Muscle of leg (tissue), 16 donors: ENCODE measurements at places on chromosomes 7 and 10. TPM values are rescaled to one million over a fixed set of nuclear protein-coding genes. Genes with fewer than 3 reads are reported as not detected.

GRCh38 chr10:49174261-49174925, 13.8 kb downstream of the TMEM273 start:
- H3K36me3 ChIP-seq: no peaks in the 10 kb centered on the region
- DNase-seq: no peak
- no peak overlapping the region for H3K27ac ChIP-seq
- no peaks in the 10 kb centered on the region for H3K27me3 ChIP-seq
- H3K4me3 ChIP-seq: no peak overlapping the region

DNA sequence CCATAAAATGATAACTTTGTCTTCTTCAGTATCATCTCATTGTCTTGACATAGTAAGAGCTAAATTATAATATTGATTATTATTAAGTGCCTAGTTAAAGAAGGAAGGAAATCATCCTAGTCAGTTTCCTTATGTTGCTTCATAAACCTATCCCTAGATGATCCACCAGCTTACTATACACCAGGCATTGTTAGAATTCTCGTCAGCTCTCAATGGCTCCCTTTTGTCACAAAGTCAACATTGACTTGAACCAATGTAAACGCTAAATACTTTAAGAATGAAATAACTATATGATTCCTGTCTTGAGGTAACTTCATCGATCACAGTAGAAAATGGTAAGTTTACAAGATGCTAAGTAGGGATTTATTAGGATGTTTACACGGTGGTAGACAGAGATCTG, 1162.9 kb downstream of the CNTNAP2 start:
- no peak overlapping the region for H3K27ac ChIP-seq
- H3K36me3 ChIP-seq: no peaks in the 10 kb centered on the region
- H3K4me3 ChIP-seq: no peak overlapping the region
- H3K4me1 ChIP-seq: no peaks in the 10 kb centered on the region
- DNase-seq: no peak

GRCh38 chr7:36982766-36983165, 258.5 kb upstream of the AOAH start:
- no peaks in the 10 kb centered on the region for H3K36me3 ChIP-seq
- H3K4me1 ChIP-seq: peaks cover 15% of the 10 kb centered on the region
- H3K27ac ChIP-seq: no peak overlapping the region
- H3K27me3 ChIP-seq: no peaks in the 10 kb centered on the region
- no peak for DNase-seq
- no peak overlapping the region for H3K4me3 ChIP-seq

DNA sequence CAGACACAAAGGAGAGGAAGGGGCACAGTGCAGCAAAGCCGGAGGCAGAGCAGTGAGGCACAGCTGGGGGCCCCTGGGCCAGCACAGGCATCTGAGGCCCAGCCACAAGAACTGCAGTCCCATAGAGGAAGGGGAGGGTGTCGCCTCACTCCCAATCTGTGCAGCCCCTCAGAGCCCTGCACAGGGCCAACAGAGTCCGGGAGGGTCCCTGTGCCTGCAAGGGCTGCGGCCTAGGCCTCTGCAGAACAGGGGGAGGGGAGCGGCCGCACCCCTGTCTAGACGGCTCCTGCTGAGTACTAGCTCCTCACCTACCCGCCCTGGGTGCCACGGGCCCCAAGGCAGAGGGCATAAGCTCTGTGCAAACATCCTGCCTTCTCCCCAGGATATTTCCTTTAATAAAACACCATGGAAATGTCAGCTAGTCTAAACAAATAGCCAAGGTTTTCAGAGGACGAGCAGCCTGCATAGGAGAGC, 32.4 kb upstream of the RET start:
- no peak for DNase-seq
- peaks cover 3% of the 10 kb centered on the region for H3K4me1 ChIP-seq

DNA sequence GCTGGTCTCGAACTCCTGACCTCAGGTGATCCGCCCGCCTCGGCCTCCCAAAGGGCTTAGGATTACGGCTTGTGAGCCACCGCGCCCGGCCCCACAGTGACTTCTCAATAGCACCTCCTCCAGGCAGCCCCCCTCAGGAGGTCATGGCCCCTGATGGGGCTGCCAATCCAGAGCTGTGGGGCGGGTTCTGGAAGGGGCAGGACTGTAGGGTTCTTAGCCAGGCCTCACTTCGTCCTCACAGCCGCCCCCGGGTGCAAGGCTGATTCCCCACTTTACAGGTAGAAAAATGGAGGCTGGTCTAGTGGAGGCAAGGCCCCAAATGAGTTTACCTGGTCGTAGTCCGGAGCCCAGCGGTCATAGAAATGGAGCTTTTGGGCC, 638 bp downstream of the METTL27 start:
- no peaks in the 10 kb centered on the region for H3K36me3 ChIP-seq
- peaks cover 2% of the 10 kb centered on the region for H3K27me3 ChIP-seq
- DNase-seq: no peak

- peaks cover 4% of the 10 kb centered on the region for H3K4me1 ChIP-seq
- H3K4me3 ChIP-seq: no peak overlapping the region
- H3K27ac ChIP-seq: peak overlapping the region; percentile 78
- no peaks in the 10 kb centered on the region for H3K27me3 ChIP-seq
- DNase-seq: peak; percentile 96
These were observed 186.7 kb upstream of the PLXDC2 start for GRCh38 chr10:19629567-19629966.

DNA sequence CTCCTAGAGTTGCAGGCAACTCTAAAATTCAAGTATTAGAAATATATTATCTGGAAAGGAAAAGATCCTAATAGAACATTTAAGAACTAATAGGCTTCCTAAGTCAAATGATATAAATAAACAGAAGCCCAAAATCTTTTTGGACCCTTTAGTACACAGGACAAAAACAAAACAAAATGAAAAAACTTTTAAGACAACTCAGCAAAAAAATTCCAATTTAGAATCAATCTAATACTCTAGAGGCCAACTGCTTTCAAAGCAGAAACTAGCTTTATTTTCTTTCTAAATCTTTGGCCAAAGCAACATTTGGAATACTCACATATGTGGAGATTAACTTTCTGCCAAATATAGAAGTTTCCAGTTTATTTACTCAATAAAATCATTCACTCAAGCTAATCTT, 65.2 kb downstream of the CALCR start:
- no peaks in the 10 kb centered on the region for H3K36me3 ChIP-seq
- H3K4me3 ChIP-seq: no peak overlapping the region
- peak; percentile 29 for DNase-seq
- no peak overlapping the region for H3K27ac ChIP-seq
- no peaks in the 10 kb centered on the region for H3K4me1 ChIP-seq

- no peak for DNase-seq
- H3K4me1 ChIP-seq: peaks cover 2% of the 10 kb centered on the region
- H3K36me3 ChIP-seq: no peaks in the 10 kb centered on the region
- H3K27me3 ChIP-seq: no peaks in the 10 kb centered on the region
- no peak overlapping the region for H3K27ac ChIP-seq
These were observed 187.4 kb downstream of the MGMT start for GRCh38 chr10:129654461-129654860.

DNA sequence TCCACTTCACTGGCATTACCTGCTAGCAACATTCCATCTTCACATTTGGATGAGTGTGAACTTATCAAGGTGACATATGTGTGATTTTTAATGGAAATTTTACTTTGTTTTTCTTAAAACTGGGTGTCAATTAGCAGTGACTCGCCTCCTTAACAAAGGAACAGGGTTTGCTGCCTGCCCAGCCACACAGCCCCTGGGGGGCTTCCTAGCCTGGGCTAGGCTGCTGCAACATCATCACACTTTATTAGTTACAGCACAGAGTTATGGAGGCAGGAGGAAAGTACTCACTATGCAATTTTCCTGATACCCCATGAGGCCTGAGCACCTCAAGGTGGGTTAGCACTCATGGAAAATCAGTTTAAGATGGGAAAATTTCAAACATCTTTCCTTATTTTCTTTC, 861.3 kb downstream of the NRG3 start:
- no peak overlapping the region for H3K27ac ChIP-seq
- DNase-seq: no peak
- no peaks in the 10 kb centered on the region for H3K27me3 ChIP-seq
- no peaks in the 10 kb centered on the region for H3K36me3 ChIP-seq
- no peak overlapping the region for H3K4me3 ChIP-seq

GRCh38 chr10:99828464-99828863, 46.0 kb downstream of the ABCC2 start:
- no peaks in the 10 kb centered on the region for H3K36me3 ChIP-seq
- DNase-seq: no peak
- no peak overlapping the region for H3K27ac ChIP-seq
- H3K27me3 ChIP-seq: no peaks in the 10 kb centered on the region
- no peaks in the 10 kb centered on the region for H3K4me1 ChIP-seq

DNA sequence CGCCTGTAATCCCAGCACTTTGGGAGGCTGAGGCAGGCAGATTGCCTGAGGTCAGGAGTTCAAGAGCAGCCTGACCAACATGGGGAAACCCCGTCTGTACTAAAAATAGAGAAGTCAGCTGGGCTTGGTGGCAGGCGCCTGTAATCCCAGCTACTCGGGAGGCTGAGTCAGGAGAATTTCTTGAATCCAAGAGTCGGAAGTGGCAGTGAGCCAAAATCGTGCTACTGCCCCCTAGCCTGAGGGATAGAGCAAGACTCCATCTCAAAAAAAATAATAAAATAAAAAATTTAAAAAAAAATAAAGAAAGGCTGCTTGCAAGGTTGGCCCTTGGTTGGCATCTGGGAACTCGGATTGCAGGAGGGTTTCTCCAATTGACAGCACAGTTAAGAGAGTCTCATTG, 221.6 kb downstream of the DGKI start:
- no peaks in the 10 kb centered on the region for H3K27me3 ChIP-seq
- no peak overlapping the region for H3K4me3 ChIP-seq
- DNase-seq: no peak
- H3K27ac ChIP-seq: no peak overlapping the region
- no peaks in the 10 kb centered on the region for H3K36me3 ChIP-seq

DNA sequence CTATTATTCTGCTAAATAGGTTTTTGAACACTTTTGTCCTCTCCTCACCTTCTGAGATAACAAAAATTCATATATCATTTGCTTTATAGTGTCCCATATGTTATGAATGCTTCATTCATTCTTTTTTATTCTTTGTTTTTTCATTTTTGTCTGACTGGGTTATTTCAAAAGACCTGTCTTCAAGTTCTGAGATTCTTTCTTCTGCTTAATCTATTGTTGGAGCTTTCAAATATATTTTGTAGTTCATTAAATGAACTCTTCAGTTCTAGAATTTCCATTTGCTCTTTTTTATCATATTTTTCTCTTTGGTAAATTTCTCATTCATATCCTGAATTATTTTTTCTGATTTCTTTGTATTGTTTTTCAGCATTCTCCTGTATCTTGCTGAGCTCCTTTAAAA, 53.1 kb upstream of the SCIN start:
- H3K36me3 ChIP-seq: no peaks in the 10 kb centered on the region
- no peaks in the 10 kb centered on the region for H3K4me1 ChIP-seq
- H3K4me3 ChIP-seq: no peak overlapping the region
- H3K27me3 ChIP-seq: no peaks in the 10 kb centered on the region

DNA sequence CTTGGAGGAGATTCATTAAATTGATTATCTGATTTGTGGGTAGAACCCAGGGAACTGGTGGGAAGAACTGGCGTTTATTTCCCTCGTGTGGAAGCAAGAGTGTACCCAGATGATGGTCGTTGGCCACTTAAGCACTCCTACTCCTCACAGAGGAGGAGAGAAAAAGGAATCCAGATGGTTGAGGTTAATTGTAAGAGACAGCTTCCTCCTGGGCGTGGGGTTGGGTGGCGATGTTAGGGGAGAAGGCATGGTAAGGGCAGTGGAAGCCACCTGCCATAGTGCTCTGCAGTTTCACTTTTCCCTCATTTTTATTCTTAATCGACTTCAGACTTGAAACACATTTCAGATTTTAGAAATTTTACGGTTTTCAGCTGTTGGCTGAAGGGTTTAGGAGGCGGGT, 104.1 kb downstream of the DOCK1 start:
- no peak for DNase-seq
- no peak overlapping the region for H3K27ac ChIP-seq
- H3K27me3 ChIP-seq: no peaks in the 10 kb centered on the region
- H3K36me3 ChIP-seq: peaks cover 29% of the 10 kb centered on the region
- no peak overlapping the region for H3K4me3 ChIP-seq

GRCh38 chr10:45548068-45548467, 124.5 kb downstream of the ZFAND4 start:
- DNase-seq: peak; percentile 6
- H3K27ac ChIP-seq: no peak overlapping the region
- H3K27me3 ChIP-seq: no peaks in the 10 kb centered on the region

- no peak overlapping the region for H3K27ac ChIP-seq
- no peak for DNase-seq
These were observed 15.3 kb downstream of the MYH16 start for GRCh38 chr7:99287779-99288534.

TMEM72 gene
- 0.04 TPM for total RNA-seq

TMEM26 gene
- total RNA-seq: 9.1 TPM

TUBB8 gene
- 0.09 TPM for total RNA-seq

PAPSS2 gene
- total RNA-seq: 10.9 TPM

CHCHD3 gene
- 75.0 TPM for total RNA-seq

FOXP2 gene
- 10.0 TPM for total RNA-seq

PYROXD2 gene
- 8.8 TPM for total RNA-seq

CDHR1 gene
- total RNA-seq: 0.27 TPM

MSMB gene
- total RNA-seq: not detected

FKBP6 gene
- total RNA-seq: not detected

CLCN1 gene
- total RNA-seq: 1.1 TPM
